CD4-positive, alpha-beta T cell treated with Interleukin-15 for 4 hours (primary cell): ENCODE measurements at places on chromosomes 5 and 9.

GRCh38 chr9:132728071-132728470 is 57.8 kb downstream of the GTF3C4 start:
- no peak for DNase-seq

DNA sequence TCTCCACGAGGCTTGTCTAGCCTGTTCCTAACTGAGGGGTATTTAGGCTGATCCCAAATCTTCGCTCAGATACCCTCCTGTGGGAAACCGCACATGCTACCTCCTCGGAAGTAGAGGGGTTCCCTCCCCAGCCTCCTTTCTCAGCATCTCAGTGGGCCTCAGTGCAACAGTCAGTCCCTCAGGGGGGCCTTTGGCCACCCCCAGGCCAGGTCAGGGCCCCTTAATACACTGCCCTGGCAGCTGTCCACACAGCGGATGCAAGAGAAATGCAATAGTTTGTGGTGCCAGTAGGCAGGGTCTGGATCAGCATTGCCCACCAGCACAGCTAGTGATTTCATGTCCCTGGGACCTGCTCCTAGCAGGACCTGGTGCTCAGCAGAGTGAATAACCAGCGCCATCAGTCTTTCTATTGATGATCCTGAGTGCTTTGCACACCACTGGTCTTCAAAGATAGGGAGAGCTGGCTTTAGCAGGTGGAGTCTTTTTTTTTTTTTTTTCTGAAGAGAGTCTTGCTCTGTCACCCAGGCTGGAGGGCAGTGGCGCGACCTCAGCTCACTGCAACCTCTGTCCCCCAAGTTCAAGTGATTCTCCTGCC is 7.5 kb downstream of the PLPP7 start:
- no peak for DNase-seq

- no peak for DNase-seq
Observed at GRCh38 chr9:98331536-98332259, 76.2 kb upstream of the TBC1D2 start.

DNA sequence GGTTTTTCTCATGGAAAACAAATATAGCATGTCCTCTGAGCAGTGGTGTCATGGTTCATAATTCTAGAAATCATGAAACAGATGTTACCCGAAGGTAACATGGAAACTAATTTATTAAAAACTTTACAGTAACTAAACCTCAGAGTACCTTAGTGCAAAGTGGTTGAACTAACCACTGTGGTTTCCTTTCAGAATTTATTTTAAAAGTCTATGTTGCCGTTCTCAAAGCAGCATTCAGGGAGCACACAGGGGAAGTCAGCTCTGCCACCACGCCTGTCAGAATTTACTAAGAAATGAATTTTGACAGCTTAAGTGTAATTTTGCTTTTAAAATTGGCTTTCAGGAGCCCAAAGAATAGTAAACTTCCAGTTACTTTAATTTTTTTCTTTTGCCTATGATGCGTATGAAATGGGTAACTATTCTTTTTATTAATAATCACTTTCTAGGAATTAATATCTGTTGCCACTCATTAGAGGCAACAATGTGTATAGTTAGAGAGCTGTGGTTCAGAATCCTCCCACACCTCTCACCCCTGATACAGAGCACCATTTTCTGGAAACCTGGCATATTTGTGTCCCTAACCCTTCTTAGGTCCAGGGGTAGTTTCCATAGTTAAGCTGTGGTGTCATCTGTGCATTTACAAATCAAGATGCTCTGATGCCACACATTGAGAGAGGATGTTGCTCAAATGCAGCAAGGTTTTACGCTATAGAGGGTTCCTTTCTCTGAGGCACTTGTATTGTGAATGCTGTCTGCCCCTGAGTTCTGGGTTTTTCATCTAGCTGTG is 202.6 kb downstream of the ZSWIM6 start:
- DNase-seq, result peak; percentile 16

DNA sequence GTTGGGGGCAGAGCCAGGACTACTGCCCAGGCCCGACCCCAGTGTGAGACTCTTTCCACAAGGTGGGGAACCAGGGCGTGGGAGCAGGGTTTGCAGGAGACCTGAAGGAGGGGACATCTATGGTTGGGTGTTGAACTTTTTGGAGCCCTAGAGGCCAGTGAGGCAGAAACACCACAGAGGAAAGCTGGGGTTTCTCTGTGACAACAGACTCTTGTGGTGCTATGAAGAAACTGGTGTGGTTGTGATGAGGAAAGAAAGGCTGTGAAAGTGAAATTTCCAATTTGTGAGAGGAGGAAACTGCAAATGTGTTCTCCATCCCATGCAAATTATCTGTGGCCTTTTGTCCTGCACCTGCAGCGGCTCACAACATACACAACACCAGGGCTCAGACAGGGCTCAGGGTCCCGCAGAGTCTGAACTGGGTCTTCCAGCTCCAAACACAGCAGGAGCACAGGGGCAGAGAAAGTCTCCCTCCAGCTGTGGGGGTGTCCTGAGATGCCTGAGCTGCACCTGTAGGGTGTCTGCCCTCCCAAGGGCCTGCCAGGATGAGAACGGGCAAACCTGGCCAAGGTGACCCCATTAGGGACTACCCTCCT is 51.4 kb upstream of the GRHPR start:
- DNase-seq, result no peak

DNA sequence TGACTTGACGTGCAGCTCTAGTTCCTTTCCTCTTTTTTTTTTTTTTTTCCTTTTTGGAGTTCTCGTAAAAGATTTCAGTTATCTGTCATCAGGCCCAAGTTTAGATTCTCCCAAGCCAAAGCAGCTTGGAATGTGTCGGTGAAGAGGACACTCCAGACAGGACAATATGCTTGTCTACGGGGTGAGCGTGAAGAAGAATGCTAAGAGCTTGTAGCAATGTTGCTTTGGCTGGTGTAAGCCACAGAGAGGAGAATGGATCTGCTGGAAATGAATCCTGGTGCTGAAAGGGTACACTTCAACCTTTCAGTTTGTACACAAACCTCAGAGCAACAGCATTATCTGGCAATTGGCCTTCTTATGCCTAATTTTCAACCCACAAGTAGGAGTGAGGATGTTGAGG is 92.4 kb downstream of the ISL1 start:
- DNase-seq, result no peak

GRCh38 chr5:129377504-129377903 is 82.6 kb upstream of the ADAMTS19 start:
- no peak for DNase-seq

GRCh38 chr9:13823026-13823425 is 490.9 kb downstream of the NFIB start:
- no peak for DNase-seq
